ENCODE measurements at places on chromosomes 13 and 19.
A peak's percentile ranks its signal among the peaks of the same experiment; 100 is the strongest.

GRCh38 chr13:35909837-35910540, 221.2 kb downstream of the DCLK1 start:
- no peak for DNase-seq

DNA sequence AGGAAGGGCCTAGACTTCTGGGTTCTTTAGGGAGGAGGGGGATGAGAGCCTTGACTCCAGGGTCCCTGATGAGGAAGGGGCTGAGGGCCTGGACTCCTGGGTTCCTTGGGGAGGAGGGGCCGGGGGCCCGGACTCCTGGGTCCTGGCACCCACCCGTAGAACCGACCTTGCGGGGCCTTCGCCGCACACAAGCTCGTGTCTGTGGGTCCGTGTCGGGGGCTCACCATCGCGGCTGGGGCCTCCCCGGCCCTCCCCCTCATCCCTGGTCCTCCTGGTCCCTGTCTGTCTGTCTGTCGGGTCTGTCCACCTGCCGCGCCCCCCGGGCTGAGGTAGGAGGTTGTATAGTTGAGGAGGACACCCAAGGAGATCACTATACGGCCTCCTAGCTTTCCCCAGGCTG, 662 bp upstream of the SPACA6 start:
- no peak for DNase-seq

- DNase-seq = no peak
Measured at GRCh38 chr13:103395139-103395538, 328.9 kb upstream of the SLC10A2 start.

GRCh38 chr13:113916330-113916815, 52.5 kb upstream of the GAS6 start:
- no peak for DNase-seq

DNA sequence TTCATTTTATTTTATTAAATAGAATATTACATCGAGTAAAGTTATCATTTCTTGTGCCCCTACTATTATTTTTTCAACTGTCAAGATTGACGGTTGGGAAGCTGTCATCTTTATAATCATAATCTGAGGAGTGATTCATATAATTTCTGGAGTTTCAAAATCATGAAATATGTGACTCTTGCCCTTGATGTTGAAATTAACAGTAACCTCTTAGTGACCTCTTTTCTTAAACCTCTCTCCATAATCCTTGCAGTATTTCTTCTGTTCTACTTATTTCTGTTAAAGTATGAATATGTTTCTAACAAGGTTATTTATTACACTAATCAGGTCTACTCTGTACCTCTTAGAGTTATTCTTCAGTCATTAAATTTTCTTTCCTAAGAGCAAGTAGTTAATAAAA, 663.8 kb downstream of the LIG4 start:
- DNase-seq = no peak

DNA sequence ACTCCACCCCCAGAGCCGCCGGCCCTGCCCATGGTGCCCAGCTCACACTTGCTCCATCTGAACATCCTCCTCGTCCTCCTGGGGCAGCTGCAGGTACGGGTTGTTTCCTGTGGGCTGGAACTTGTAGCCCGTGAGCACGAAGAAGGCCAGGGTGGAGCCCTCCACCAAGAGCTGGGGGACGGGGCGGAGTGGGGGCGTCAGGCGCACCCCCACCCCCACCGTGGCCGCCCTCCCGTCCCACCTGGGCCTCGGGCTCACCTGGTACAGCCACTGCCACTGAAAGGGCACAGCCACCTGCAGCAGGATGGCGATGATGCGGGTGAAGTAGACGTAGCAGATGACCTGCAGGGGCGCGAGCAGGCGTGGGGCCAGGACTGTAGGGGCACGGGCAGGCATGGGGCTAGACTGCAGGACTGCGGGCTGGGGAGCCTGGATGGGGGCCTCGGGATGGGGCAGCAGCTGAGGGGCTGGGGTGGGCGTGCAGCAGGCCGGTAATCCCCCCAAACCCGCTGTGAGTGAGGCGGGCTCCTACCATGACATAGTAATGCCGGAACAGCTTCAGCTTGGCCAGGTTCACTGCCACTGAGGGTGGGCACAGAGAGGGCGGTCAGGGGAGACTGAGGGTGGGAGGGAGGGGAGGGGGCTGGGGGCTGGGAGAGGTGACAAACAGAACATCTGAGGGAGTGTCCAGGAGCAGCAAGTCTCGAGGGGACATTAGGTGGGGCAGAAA, 6.3 kb downstream of the GPR108 start:
- DNase-seq = no peak

- DNase-seq = no peak
Measured at GRCh38 chr13:51614350-51614786, 30.1 kb downstream of the WDFY2 start.

DNA sequence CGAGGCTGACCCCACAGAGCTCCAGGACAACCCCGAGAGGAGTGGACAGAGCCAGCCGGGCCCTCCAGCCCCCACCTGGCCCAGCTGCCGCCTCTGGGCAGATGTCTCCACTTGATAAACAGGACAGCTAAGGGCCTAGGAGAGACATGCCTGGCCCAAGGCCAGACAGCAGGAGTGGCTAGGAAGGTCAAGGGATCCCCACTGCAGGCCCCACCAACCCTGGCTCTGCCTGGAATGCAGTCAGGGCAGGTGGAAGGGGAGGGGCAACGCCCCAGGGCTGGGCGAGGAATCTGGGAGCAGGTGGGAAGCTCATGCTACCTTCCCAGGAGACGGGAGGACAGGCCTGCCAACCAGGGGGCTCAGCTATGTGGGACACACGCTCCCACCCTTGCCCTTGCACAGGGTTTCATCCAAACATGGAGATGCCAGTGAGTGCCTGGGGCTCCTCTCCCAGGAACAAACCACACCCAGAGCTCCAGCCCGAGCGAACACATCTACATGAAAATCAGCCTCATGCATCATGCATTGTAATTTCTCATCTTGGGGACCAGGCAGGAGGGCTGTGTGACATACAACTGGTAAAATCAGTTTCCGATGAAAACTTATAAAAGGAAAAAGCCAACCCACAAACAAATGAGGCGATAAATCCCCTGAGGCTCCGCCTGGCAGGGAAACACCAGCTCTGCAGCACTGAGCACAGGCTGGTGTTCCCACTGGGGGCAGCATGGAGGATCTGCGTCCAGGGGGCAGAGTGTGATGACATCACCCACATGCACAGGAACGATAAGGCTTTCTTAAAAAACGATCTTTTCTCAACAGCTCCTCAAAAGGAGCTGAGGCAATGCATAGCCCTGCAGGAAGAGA, 25.0 kb downstream of the SH3GL1 start:
- DNase-seq = no peak

- DNase-seq = no peak
Measured at GRCh38 chr13:40814803-40815202, 25.4 kb downstream of the SLC25A15 start.

DNA sequence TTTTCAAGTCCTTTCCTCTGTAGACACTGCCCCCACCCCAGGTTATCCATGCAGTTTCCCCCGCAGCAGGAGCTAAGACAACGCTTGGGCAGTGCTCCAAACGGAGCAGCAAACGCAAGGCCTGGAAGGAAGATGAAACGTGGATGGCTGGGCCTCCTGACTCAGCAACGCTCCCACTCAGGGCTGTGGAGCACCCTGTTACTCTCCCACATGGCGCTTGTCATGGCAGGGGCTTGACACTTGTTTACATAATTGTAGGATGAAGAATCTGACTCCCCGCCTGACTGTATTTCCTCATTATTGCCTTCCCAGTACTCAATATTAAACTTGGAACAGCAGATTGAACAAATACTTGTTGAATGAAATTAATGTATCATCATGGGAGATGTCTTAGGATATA, 799 bp upstream of the C1QTNF9B start:
- no peak for DNase-seq

- no peak for DNase-seq
Measured at GRCh38 chr19:9916719-9917118, 19.6 kb downstream of the OLFM2 start.

- DNase-seq = no peak
Measured at GRCh38 chr19:19115954-19116353, 22.3 kb downstream of the TMEM161A start.

- DNase-seq = no peak
Measured at GRCh38 chr19:33752018-33752800, 44.5 kb upstream of the KCTD15 start.

- no peak for DNase-seq
Measured at GRCh38 chr13:40031031-40031430, 375.6 kb downstream of the COG6 start.

DNA sequence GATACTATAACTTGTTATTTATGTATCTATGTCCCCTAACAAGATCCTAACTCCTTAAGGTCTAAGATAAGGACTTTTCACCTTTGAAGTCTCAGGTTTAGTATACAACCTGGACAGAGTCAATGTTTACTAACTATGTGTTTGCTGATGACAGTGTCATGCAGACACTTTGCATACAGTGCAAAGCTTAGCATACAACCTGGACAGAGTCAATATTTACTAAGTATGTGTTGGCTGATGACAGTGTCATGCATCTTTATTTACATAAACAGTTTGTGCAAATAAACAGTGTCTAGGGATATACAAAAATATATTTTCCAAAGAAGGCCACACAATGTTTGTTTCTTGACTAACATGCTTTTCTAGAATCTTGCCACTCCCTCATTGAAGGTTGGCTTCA, 34.7 kb downstream of the DCT start:
- DNase-seq = no peak

GRCh38 chr19:38361633-38362075, 12.7 kb upstream of the PSMD8 start:
- peak; percentile 50 for DNase-seq

DNA sequence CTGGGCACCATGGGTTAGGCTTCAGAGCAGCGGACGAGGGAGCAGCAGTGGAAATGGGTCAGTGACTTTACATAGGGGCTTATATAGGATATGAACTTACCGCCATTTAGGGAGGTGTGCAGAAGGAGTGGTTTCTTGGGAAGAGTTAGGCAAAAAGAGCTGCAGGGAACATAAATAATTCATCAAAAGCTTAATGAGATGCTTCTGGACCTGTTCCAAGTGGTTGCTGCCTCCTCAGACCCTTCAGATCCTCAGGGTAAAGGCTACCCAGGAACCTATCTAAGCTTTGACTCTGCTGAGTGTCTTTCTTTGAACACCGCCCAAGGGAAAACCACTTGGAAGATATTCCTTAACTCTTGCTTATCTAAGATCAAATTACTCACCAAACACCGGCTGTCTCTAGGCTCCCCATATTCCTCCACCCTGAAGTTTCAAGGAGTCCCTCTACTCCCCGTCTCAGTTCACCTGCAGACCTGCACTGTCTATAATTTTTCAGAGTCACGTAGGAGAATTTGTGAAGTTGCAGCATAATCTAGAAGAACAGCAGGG, at the start of gene IGFL4:
Gene IGFL4, minus strand, starts transcription at position 51 of the 549 bp plus-strand sequence. Its CDS starts 40 bp downstream, at position 11.
- no peak for DNase-seq

DNA sequence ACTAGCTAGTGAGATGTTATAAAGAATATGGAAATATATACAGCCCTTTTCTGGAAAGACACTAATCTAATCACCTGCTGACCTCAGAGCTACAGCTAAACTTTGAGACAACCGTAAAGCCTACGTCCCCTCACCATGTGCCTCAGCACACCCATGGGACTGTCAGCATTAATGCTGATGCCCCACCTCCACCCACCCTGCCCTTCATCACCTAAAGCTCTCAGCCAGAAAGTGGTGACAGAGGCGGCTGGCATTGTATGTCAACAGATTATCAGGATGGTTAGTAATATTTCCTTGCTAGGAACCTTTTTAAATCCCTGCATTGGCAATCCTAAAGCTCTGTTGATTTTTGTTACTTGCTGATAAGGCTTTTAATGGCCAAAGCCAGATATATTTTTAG, 1177.9 kb downstream of the DIAPH3 start:
- DNase-seq = no peak

- no peak for DNase-seq
Measured at GRCh38 chr13:22648320-22648801, 532.4 kb upstream of the SGCG start.

DNA sequence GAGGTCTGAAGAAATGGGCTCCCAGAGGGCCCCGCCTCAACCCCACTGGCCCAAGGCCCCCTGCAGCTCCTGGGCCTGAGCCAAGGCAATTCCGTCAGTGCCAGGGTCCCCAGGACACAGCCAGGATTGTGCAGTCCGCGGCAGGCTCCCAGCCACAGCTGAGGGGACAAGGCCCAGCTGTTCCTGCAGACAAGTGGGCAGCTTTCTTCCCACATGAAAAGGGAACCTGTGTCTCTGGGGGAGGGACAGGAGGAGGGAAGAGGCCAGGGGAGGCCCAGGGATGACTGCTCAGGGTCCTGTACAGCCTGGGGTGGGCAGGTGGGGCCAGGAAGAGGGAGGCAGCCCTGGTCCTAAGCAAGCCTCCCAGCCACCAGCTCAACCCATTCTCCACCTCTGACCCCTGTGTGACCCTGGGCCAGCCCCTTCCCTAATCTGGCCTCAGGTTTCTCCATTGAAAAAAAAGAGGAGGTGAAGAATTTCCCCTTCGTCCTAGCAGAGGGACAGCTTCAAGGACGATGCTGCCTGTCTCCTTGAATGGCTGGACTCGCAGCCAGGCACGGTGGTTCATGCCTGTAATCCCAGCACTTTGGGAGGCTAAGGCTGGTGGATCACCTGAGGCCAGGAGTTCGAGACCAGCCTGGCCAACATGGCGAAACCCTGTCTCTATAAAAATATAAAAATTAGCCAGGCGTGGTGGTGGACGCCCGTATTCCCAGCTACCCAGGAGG, 20.5 kb upstream of the VSTM2B start:
- DNase-seq = no peak

DNA sequence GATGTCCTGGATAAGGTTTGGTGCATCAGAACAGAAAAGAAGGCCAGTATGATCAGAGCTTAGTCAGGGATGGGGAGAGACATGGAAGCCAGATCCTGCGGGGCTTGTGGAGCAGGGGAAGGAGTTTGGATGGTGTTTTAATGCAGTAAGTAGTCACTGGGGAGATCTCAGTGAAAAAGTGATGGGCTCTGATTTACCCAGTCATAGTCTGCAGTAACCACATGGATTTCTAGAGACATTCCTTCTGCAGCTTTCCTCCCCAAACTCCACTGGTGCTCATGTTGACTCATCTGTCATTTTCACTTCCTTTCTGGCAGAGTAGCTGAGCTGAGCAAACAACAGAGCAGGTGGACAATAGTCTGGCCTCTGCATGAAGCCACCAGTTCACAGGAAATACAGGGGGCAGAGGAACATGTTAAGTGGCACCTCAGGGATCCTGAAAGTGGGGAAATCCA, 144.1 kb downstream of the DPF1 start:
- DNase-seq = peak; percentile 77

- no peak for DNase-seq
Measured at GRCh38 chr13:51959773-51960172, 51.5 kb downstream of the ATP7B start.

DNA sequence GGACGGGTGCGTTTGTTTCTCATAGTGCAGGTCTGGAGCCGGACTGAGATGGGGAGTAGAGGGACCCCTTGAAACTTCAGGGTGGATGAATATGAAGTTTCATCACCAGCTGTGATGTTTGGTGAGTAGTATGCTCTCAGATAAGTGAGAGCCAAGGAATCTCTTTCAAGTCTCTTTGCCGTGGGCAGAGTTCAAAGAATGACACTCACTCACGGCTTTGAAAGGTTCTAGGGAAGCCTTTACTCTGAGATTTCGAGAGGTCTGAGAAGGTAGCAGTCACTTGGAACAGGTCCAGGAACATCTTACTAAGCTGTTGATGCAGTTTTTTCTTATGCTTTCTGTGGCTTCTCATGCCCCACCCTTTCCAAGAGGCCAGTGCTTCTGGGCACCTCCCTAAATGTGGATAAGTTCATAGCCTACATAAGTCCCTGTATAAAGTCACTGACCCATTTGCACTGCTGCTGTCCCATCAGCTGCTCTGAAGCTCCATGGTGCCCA, at the start of gene IGFL2:
Gene IGFL2, plus strand, starts transcription at position 448 of the 498 bp plus-strand sequence. Its CDS starts 41 bp downstream, at position 489.
- DNase-seq = no peak

Data from kidney epithelial cell (primary cell).